ENCODE measurements at places on chromosomes 6 and 20.

DNA sequence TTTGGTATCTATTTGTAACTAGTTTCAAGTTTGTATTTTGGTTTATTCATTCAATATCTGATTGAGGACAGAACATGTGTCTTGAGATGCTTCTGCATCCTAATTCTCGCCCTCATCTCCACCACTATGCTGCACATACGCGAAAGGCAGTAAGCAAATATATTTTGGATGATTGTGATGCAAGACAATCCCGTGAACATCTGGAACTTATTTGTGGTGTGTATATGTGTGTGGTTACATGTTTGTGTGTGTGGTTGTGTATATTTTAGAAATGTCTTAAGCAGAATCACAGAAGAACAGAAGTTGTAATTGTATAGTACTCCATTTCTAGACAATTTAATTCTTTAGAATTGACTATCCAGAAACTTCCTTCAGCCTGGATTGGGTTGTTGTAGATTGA is 35.1 kb upstream of the RNF144B start:
- DNase-seq: no peak

DNA sequence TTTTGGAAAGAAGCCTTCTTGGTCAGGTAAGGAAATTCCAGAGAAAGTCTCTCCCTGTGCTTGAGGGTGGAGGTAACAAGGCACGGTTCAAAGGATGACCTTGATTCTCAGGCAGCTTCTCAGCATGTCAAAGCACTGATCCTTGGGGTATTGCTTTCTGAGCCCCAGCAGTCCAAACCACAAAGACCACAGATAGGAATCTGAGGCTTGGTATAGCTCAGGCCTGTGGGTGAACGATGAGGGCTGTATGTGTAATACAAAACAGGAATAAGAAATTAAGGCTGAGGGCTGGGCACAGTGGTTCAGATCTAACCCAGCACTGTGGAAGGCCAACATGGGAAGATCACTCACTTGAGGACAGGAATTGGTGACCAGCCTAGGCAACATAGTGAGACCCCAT is 70.2 kb upstream of the SLC22A1 start:
- no peak for DNase-seq

DNA sequence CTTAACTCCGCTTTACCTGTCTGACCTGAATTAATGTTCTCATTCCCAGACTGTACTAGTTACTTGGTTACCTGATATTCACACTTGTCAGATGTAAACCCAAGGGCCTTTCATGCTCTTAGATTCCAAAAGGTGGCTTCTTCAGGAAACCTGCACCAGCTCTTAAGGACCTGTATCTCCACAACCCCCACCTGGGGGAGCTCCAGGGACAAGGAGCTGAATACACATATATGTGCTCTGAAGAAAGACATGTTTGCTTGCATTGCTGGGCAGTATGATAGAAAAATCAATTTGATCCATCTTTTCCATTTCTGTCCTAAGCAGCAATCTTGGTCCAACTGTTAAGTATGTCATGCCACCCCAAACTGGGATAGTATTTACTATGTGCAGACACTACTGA is 64.8 kb upstream of the POU3F2 start:
- DNase-seq: no peak

DNA sequence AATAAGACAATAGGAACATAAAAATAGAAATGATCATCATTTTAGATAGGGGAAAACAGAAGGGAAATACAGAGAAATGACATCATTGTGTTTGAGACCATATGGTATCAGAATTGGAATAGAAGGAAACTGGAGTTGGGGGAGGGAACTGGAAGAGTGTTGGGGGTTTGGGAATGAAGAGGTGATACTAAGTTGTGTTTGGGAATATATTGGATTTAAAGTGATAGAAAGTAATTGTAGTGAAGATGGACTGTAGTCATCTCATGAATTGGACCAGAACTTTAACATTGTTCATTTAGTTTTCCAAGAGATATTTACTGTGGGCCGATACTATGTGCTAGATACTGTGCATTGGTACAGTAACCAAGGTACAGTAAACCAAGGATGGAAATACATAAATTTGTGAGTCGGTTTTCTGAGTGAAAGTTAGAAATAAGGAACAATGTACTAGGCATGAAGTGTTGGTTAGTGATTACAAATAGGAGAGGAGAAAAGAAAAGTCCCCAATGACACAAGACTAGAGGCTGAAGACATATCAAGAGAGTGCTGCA is 32.3 kb downstream of the KCNQ5 start:
- no peak for DNase-seq

GRCh38 chr6:25637960-25638434 is 14.0 kb upstream of the SCGN start:
- DNase-seq: no peak
